ENCODE measurements at places on chromosomes 16 and 17. TPM values are rescaled to one million over a fixed set of nuclear protein-coding genes. Genes with fewer than 3 reads are reported as not detected.

OR3A2 gene
- 0.20 TPM for total RNA-seq

ADORA2B gene
- 28.2 TPM for total RNA-seq

MYLK3 gene
- 0.26 TPM for total RNA-seq

ALOX12 gene
- not detected for total RNA-seq

ITGB3 gene
- total RNA-seq, result 38.3 TPM

GUCY2D gene
- not detected for total RNA-seq

AGRP gene
- total RNA-seq, result not detected

STXBP4 gene
- total RNA-seq, result 10.5 TPM

PPM1D gene
- total RNA-seq, result 7.8 TPM

RAB11FIP3 gene
- total RNA-seq, result 38.4 TPM

CD68 gene
- 59.6 TPM for total RNA-seq

TP53TG3F gene
- total RNA-seq, result not detected

LGALS9C gene
- not detected for total RNA-seq

EPOP gene
- total RNA-seq, result 0.72 TPM

CPNE7 gene
- total RNA-seq, result 1.3 TPM

EPN3 gene
- not detected for total RNA-seq

CALB2 gene
- total RNA-seq, result 0.46 TPM

CNTNAP4 gene
- not detected for total RNA-seq

ABI3 gene
- 0.20 TPM for total RNA-seq

JPH3 gene
- 0.03 TPM for total RNA-seq

SIAH1 gene
- total RNA-seq, result 34.4 TPM

GPR142 gene
- 0.26 TPM for total RNA-seq

NOG gene
- total RNA-seq, result 2.0 TPM

ARHGAP44 gene
- 1.7 TPM for total RNA-seq

FOXC2 gene
- 5.0 TPM for total RNA-seq

TEN1 gene
- 13.6 TPM for total RNA-seq

TBCD gene
- total RNA-seq, result 42.7 TPM

CMIP gene
- 24.9 TPM for total RNA-seq

All from smooth muscle cell of the pulmonary artery (primary cell).